ENCODE measurements at places on chromosomes 2 and 18. TPM values are rescaled to one million over a fixed set of nuclear protein-coding genes. Genes with fewer than 3 reads are reported as not detected.

DNA sequence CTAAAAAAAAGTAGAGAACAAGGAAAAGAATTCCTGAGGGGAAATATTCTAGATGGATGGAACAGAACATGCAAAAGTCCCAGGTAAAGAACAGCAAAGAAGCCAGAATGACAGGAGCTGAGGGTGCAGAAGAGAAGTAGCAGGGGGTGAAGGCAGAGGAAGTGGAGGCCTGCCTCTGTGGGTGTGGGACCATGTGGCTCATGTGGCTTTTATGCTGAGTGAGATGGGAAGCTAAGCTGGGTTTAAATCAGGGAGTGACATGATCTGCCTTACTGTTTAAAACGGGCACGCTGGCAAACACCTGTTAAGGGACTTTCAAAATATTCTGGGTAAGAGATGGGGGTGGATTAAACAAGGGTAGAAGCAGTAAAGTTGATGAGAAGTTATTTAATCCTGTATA, 40.0 kb downstream of the GKN2 start:
- no peak for DNase-seq

The VIL1 gene
- total RNA-seq = 328 TPM

The SPATA3 gene
- not detected for total RNA-seq

The SPP2 gene
- total RNA-seq = not detected

The PDCD1 gene
- total RNA-seq = 1.5 TPM

DNA sequence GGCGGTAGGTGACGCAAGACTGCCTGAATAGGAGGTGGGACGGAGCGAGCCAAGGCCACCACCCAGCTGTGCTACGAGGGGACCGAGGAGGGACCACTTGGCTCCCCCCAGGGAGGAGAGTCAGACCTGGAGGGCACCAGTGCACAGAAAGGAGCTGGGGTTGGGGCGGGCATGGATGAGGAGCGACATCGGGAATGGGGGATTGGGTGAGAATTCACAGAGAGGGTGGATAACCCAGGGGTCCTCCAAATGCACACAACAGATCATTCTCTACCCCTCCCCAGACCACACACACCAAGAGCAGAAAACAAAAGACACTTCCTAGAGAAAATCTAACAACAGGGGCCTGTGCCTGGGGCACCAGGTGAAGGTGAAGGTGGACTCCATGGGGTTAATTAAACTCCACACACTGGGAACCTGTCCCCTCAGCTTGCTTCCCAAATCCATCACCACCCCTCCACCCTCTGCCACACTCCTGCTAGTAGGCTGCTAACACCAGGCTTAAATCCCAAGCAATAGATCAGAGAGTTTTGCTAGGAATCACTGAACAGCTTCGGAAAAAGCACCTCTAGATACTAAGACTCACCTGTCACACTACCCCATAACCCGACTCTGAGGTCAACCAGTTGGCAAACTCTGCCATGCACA, 274.6 kb downstream of the EIPR1 start:
- no peak for DNase-seq

DNA sequence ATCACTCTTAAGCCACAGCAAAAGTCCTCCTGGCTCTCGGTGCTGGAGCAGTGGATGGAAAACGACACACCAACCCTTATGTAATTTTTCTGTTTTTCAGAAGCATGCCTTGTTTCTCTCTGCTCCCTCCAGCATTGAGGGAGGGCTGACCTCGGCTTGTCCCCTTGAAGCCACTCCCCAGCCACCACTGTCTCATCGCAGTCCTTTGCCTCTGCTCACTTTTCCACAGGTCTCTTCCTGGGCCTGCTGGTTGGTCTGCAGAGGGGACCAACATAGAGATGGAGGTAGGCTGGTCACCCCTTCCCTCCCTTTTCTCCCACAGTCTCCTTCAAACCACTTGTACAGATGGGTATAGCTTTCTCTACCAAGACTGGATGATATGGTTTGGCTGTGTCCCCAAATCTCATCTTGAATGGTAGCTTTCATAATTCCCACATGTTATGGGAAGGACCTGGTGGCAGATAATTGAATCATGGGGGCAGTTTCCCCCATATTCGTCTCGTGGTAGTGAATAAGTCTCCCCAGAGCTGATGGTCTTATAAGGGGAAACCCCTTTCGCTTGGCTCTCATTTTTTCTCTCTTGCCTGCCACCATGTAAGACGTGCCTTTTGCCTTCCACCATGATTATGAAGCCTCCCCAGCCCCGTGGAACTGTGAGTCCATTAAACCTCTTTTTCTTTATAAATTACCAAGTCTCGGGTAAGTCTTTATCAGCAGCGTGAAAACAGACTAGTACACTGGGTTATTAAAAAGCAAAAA, 14.3 kb upstream of the RIOK3 start:
- DNase-seq = no peak

The M1AP gene
- 2.0 TPM for total RNA-seq

The GBX2 gene
- not detected for total RNA-seq

GRCh38 chr2:7226501-7226900, 309.3 kb downstream of the RNF144A start:
- no peak for DNase-seq

DNA sequence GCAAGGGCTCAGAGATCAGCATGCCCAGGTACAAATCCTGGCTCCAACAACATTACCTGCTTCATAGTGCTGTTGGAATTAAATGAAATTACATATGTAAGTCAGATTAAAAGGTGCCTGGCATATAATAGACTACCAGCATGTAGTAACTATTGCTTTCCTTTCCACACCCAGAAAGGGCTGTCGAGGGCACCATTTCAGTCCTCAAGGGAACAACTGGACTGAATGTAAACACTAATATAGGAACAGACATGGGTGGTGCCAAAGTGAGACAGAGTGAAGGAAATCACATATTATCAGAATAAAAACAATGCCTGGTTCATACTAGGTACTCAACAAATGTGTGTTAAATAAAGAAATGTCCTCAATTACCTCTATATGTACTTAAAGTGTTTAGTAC, 43.3 kb downstream of the FAP start:
- DNase-seq = no peak

- no peak for DNase-seq
Measured at GRCh38 chr2:171712051-171712450, 24.8 kb downstream of the DYNC1I2 start.

- DNase-seq = no peak
Measured at GRCh38 chr18:7624697-7625096, 57.6 kb downstream of the PTPRM start.

The CHRNG gene
- not detected for total RNA-seq

The SLC9A2 gene
- total RNA-seq = 19.9 TPM

The PNKD gene
- total RNA-seq = 154 TPM

DNA sequence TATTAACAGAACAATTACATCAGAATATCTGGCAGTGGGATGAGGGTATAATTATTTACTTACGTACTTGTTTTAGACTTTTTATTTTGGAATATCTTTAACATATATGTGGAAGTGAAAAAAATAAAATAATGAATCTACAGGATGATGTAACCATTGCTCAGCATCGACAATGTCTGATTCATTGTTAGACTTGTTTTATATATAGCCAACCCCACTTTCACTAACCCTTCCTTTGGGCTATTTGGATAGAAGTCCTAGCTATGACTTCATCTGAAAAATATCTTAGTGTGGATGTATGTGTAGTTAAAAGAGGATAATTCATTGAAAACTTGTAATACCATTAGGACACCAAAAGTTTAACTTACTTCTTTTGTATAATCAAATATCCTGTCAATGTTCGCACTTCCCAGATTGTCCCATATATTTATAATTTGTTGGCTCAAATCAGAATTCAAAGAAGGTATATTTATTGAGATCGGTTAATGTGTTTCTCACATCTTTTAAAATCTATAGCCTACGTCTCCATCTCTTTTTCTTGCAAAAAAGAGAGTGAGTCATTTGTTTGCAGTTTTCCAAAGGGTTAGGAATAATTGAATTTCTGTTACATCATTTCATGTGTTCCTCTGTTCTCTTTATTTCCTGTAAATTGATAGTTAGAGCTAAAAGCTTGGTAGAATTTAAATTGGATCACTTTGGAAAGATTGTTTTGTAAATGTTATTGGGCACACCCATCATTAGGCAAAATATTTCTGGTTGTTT, 506.1 kb upstream of the FAM98A start:
- no peak for DNase-seq

- DNase-seq = no peak
Measured at GRCh38 chr2:44974064-44974715, 32.7 kb downstream of the SIX3 start.

DNA sequence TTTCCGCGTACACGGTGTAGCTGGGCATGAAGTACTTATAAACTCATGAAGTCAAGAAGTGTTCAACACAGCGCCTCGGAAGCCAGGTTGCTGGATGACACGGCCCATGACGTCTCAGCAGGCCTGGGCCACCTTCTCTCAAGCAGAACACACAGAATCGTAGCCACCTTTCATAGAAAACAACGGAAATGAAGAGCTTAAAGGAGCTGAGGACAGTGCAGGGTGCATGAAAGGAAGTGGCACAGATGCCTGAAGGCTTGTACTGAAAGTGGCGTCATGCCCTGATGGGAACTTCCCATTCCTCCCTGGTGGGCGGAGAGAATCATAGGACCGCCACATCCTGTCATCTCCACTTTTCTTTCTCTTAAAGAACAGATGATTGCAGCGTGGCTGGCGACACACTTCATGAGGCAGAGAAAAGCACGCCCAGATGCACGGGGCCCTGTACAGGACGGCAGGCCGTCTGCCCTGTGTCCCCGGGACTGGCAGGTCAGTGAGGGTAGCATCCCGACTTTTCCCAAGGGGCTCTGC, 31.1 kb downstream of the HDAC4 start:
- no peak for DNase-seq

DNA sequence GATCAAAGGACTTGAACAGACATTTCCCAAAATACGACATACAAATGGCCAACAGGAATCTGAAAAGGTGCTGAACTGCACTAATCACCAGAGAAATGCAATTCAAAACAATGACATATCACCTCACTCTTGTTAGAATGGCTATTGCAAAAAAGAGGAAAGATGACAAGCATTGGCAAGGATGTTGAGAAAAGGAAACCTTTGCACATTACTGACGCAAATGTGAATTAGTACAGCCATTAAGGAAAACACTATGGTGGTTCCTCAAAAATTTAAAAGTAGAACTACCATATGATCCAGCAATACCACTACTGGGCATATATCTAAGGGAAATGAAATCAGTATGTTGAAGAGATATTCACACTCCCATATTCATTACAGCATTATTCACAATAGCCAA, 57.7 kb upstream of the ASPRV1 start:
- DNase-seq = no peak

The CD28 gene
- 1.6 TPM for total RNA-seq

DNA sequence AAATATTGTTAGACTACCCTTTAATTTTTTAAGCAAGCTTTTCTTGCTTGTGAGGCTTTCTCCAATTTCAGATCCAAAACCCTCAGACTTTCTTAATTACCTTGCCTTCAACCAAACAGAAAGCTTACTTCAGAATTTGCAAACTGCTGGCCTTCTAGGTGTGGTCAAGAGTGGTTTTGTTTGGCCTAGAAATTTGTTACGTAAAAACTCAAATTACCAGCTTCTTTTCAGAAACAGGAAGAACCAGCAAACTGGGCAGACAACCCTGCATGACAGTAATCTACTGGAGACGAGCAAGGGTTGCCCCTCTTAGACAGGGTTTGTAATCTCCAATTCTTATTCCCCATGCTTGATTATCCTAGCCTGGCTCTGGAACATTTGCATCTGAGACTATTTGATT, 27.1 kb downstream of the SRBD1 start:
- DNase-seq = no peak

The BCL11A gene
- total RNA-seq = 21.3 TPM

The C2orf81 gene
- 12.9 TPM for total RNA-seq

The PLEKHA3 gene
- total RNA-seq = 37.4 TPM

- DNase-seq = peak; percentile 36
Measured at GRCh38 chr2:147636238-147636882, 208.5 kb upstream of the ACVR2A start.

GRCh38 chr2:123518367-123518766, 506.7 kb upstream of the CNTNAP5 start:
- DNase-seq = no peak

DNA sequence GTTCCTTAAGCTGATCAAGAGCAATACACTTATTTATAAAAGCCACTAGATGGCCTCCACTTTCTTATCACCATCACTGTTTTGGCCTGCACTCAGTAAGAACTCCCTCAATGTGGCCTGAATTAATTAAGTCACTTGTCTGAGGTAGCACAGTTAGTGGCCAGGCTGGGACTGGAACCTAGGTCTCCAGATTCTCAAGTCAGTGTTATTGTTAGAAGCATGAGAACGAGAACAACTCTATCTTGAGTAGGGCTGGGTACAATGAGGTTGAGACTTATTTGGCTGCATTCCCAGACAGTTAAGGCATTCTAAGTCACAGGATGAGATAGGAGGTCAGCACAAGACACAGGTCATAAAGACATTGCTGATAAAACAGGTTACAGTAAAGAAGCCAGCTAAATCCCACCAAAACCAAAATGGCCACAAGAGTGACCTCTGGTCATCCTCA, 115.8 kb downstream of the SS18 start:
- no peak for DNase-seq

The CXCR1 gene
- total RNA-seq = not detected

- peak; percentile 45 for DNase-seq
Measured at GRCh38 chr2:30756051-30756719, 51.1 kb downstream of the CAPN13 start.
